ENCODE measurements at places on chromosomes 12 and 14. TPM values are rescaled to one million over a fixed set of nuclear protein-coding genes. Genes with fewer than 3 reads are reported as not detected.

Gene HOXC5
- polyA plus RNA-seq = 0.64 TPM

Gene TAS2R31
- polyA plus RNA-seq = 0.28 TPM

Gene MYH6
- polyA plus RNA-seq = not detected

Gene FGF23
- not detected for polyA plus RNA-seq

Gene GLS2
- polyA plus RNA-seq = 0.44 TPM

Gene ALDH1L2
- polyA plus RNA-seq = 2.4 TPM

Measured in A549 (cell line).